ENCODE measurements at places on chromosomes 6 and 20.

GRCh38 chr20:50027611-50028105 lies 44.9 kb downstream of the SNAI1 start:
- DNase-seq, result no peak

- no peak for DNase-seq
Observed at GRCh38 chr20:45039475-45039820, 61.5 kb downstream of the KCNS1 start.

- DNase-seq, result no peak
Observed at GRCh38 chr6:33112148-33112547, 36.4 kb downstream of the HLA-DPB1 start.

DNA sequence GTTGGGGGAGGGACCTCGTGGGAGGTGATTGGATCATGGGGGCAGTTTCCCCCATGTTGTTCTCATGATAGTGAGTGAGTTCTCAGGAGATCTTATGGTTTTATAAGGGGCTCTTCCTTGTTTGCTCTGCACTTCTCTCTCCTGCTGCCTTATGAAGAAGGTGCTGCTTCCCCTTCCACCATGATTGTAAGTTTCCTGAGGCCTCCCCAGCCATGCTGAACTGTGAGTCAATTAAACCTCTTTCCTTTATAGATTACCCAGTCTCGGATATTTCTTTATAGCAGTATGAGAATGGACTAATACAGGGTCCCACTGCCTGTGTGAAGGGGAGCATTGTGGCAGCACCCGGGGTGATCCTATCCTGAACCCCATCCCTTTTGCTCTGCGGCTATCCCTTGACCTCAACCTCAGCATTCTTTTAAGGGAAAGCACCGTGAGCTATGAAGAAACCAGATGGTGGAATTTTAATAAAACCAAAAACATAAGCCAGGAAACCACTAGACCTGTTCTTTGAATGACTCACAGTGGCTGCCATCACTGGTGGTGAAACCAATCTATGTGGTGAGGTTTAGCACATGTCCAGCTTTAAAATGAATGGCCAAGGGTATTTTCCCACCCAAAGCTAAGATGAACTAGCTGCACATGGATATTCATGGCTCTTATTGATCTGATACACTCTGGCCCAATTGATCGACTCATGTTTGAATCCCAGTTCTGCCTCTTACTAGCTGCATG lies 62.2 kb downstream of the ZDHHC14 start:
- no peak for DNase-seq

DNA sequence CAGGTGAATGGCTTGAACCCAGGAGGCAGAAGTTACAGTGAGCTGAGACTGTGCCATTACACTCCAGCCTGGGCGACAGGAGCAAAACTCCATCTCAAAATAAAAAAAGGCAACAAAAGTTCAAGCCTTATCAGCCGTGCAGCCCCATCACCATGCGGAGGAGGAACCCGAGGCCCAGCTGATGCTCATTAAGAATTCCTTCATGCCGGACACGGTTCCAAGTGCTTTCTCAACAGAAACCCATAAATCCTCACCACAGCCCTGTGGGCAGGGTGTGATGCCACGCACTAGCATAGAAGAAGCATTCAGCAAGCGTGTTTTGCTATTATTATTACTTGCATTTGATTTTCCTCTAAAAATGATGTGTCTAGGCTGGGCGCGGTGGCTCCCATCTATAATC lies 56.3 kb downstream of the PREX1 start:
- no peak for DNase-seq

DNA sequence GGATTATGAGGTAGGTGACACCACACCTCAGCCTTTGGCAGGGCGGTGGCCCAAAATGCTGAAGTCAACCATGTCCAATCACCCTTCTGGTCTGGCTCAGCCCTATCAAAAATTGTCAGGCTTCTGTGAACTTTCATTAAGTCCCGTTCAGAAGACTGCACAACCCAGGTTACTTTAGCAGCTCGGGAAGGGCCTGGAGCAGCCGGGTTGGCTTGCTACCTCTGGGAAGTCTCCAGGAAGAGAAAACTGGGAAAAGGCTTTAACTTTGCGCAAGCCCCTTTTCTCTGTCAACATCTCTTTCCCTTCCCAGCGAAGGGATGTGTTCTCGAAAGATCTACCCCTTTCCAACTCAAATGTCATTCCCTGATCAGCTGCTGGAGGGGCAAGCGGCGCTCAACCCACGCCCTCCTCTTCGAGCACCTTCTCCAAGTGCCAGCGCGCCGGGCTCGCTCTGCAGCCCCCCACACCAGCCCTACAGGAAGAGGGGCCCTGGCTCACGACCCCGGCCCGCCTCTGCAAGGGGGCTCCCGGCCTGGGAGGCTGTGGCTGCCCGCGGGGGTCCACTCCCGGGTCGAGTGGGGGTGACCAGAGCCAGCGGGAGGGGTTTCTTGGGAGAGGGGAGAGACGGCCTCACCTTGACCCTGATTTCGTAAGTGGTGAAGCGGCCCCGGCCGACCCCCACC lies 573 bp downstream of the SNX3 start:
- peak; percentile 20 for DNase-seq

GRCh38 chr20:25459916-25460535 lies 52.6 kb downstream of the GINS1 start:
- no peak for DNase-seq

GRCh38 chr6:85273046-85273445 lies 176.8 kb upstream of the NT5E start:
- no peak for DNase-seq

- no peak for DNase-seq
Observed at GRCh38 chr6:124670801-124671200, 291.4 kb upstream of the RNF217 start.

GRCh38 chr20:63947638-63948456 lies 8.4 kb downstream of the UCKL1 start:
- no peak for DNase-seq

DNA sequence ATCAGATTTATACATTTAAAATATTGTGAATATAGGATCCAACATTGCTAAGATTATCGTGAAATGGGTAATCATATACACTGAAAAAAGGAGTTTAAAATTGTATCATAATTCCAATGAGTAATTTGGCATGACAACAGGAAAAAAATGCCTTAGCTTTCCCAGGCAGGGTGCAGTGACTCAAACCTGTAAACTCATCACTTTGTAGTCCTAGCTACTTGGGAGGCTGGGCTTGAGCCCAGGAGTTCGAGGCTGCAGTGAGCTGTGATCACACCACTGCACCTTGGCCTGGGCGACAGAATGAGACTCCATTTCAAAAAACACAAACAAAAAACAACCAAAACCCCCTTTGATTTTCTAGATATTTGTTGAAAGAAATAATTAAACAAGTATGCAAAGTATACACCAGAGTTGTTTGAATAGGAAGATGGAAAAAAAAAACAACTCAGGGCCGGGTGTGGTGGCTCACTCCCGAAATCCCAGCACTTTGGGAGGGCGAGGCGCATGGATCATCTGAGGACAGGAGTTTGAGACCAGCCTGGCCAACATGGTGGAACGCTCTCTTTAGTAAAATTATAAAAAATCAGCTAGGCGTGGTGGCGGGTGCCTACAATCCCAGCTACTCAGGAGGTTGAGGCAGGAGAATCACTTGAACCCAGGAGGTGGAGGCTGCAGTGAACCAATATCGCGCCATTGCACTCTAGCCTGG lies 98.7 kb downstream of the TRERF1 start:
- no peak for DNase-seq

DNA sequence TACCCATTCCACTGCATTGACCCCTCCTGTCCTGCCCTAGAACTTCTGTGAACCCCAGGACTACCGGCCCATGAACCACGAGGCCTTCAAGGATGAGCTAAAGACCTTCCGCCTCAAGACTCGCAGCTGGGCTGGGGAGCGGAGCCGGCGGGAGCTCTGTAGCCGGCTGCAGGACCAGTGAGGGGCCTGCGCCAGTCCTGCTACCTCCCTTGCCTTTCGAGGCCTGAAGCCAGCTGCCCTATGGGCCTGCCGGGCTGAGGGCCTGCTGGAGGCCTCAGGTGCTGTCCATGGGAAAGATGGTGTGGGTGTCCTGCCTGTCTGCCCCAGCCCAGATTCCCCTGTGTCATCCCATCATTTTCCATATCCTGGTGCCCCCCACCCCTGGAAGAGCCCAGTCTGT lies 8.7 kb downstream of the CDC25B start:
- no peak for DNase-seq

DNA sequence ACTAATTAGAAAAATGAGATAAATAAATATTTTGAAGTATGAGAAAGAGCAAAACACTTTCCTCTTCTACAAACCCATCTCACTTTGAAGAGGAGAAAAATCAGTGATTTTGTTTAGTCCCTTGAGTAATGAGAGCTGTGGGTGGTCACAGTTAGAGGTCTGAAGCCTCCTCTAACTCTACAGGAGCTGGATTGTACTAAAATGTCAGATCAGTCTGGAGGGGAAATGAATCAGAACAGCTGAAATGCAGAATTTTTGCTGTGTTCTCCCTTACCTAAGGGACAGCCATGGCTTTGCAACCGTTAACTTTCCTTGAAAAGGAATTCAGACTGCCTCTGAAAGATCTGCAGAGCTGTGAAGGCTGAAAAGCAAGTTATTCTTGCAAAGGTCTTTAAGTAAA lies 11.4 kb upstream of the RFPL4B start:
- DNase-seq, result no peak

DNA sequence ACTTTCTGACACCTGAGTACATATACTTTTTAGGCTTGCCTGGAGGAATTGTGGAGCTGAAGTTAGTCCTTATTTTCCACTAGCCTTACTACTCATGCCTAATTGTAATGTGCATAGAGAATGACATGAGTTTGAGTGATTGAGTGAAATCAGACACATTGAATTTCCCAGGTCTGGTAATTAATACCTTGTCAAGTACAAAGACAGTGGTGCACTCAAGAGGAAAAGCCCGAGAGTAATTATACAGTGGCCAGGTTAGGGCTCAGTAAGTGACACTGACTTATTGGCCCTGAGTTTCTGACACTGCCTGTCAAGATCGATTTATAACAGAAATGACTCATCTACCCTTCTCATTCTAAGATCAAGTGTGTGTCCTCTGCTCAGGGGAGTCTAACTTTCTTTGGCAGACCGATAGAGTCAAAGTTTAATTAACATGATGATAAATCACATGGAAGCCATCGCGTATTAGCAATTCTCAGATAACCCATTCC lies 288.3 kb downstream of the TPBG start:
- no peak for DNase-seq

DNA sequence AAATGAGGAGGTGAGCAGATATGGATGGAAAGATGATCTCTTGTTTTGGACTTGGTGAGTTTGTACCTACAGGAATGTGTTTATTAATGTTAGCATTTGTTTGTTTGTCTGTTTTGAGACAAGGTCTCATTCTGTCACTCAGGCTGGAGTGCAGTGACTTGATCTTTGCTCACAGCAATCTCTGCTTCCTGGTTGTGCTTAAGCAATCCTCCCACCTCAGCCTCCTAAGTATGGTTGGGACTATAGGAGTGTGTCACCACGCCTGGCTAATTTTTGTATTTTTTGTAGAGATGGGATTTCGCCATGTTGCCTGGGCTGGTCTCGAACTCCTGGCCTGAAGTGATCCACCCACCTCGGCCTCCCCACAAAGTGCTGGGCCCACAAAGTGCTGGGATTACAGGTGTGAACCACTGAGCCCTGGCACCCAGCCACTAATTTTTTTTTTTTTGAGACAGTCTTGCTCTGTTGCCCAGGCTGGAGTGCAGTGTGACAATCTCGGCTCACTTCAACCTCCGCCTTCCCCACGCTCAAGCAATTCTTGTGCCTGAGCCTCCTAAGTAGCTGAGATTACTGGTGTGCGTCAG lies 7.1 kb downstream of the CASP8AP2 start:
- no peak for DNase-seq

DNA sequence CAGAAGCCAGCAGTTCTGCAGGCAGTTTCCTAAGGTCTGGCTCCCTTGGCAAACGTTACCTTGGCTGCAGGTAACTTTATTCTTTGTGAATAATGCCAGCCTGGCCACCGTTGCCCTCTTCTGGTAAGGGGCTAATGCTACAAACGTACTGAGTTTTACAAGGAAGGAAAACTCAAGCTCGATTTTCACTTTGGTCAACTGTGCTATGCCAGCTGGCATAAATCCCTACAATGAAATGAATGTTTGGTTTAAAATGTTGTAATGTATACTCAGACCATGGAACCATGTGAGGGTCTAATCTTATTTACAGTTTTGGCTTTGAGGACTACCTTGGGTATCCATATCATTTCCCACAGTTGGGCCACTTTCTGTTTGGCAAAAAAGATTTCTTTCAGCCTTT lies 101.4 kb downstream of the SLX4IP start:
- peak; percentile 11 for DNase-seq

DNA sequence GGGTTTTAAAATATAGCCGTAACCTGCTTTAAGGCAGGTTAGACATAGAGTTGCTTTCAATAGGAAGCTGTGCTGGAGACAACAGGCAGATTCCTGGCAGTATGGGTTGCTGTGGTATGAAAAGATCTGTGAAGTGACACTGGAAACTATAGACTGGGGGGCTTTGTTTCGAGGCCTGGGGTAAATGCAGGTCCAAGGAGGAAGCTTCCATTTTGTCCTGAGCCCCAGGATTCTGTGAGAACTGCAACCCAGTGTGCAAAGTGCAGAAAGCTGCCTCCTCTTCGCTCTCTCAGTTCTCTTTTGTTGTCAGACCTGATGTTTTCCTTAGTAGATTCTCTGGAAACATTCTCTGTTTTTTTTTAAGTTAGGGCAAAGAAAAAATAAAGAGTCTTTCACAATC lies 86.9 kb downstream of the LYRM4 start:
- no peak for DNase-seq

DNA sequence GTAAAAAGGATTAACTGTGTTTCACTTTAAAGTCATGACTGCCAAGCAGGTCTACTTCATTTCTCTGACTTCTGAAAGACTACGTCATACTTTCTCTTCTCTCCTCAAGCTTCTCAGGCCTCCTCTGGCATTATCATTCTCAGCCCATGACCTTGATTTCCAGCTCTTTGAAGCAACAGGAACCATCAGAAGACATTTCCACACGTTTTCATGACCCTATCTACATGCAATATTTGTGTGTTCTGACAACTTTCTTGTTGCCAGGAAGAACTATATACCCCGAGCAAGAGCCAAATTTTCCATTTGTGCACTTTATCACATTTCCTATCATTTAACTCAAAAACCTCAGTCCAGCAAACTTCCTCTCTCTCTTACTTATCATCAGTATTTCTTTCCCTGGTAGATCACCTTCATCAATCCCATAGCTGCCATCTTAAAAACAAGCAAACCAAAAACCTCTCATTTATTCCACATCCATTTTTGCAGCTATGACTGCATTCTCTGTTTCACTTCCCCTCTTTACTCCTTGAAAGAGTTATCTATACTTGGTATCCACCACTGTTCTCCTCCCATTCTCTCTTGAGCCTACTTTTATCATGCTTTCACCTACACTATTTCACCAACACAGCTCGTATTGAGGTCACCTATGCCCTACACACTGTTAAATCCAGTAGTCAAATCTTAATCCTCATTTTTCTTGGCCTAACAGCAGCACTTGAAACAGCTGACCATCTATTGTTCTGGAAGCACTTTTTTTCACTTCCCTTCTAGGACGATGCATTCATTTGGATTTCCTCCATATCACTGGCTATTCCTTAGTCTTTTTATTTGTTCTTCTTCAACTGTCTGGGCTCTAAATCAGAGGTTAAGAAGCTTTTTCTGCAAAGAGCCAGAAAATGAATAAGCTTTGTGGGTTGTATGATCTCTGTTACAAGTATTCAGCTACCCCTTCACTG lies 47.1 kb downstream of the STX7 start:
- no peak for DNase-seq

All from stimulated activated CD4-positive, alpha-beta T cell treated with anti-CD3 and anti-CD28 coated beads, Interleukin-4, amount 100 ng/mL, for 1 hour (primary cell).